ENCODE measurements at places on chromosomes 3 and 15.

DNA sequence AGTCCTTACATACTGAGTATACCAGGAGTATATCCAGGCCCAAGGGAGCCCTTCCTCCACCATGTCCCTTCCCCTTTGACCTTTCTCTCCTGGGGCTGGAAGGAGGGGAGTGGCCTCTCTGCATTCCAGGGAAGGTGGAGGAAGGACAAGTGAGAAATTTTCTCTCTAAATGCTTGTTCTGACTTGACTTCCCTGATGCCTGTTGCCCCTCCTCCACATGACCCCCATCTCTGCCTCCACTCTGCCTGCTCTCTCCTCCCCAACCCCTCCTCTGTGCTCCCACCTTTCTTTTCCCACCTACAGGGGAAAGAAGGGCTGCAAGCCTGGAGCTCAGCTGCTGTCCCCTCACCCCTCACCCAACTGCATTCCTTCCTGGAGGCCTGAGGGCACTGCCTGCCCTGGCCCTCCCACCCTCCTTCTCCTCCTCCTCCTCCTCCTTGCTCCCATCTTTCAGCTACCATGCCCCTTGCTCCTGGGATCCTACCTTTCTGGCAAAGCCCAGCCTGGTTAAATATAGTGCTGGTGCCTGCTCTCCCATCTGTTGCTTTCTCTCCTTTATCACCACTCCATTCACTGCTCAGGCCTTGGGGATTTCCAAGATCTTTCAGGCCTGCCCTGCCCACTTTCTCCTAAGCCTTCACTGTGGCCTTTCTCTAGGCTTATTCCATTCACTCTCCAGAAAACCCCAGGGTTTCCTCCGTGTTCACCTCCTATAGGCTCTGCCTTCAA, 8.5 kb upstream of the DAG1 start:
- DNase-seq = no peak

GRCh38 chr3:106380232-106380631, 511.4 kb upstream of the CBLB start:
- no peak for DNase-seq

DNA sequence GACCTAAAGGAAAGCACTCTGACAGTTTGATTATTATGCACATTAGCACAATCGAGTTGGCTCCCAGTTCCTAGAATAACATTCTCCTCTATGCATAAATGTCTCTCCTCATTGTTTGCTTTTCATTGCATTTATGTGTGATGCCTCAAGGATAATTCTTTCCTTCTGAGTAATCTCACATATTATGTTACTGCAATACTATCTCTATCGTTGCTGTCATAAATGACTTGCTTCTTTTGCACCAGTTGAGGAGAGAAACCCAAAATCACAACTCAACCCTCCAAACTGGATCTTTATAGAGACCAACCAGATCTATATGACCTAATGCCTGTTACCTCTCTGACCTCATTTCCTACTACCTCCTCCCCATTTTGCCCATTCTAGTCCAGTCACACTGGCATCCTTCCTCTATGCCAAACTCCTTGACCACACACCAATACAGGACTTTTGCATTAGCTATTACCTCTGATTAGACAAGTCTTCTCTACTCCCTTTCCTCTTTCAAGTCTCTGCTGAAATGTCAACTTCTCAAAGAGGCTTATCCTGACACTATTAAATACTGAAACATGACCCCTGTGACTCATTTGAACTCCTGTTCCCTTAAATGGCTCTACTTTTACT, 1026.0 kb downstream of the TUSC7 start:
- DNase-seq = no peak

DNA sequence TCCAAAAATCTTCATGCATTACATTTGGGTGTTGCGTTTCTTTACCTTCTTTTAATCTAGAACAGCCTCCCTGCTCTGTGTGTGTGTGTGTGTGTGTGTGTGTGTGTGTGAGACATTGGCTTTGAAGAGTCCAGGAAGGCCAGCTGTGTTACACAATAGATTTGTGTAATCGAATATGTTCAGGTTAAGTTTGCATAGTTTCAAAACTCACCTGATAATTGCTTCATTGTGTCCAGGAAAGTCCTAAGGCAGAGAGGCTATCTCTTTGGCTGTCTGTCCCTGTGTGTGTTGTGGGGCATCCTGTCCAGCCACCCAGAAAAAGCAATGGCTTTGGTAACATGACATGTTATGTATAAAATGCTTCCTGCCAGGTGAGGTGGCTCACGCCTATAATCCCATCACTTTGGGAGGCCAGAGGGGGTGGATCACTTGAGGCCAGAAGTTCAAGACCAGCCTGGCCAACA, 37.5 kb downstream of the ZNF710 start:
- no peak for DNase-seq

- DNase-seq = no peak
These were observed 8.6 kb downstream of the IRAK2 start for GRCh38 chr3:10173095-10173925.

- no peak for DNase-seq
These were observed 369.4 kb upstream of the SLCO3A1 start for GRCh38 chr15:91484141-91484540.

GRCh38 chr3:172746475-172746874, 4.1 kb upstream of the ECT2 start:
- no peak for DNase-seq

GRCh38 chr3:186452517-186452916, 90.5 kb upstream of the DGKG start:
- DNase-seq = no peak

GRCh38 chr3:55516392-55517030, 29.4 kb upstream of the WNT5A start:
- no peak for DNase-seq

- no peak for DNase-seq
These were observed 35.5 kb upstream of the CGNL1 start for GRCh38 chr15:57340682-57341259.

DNA sequence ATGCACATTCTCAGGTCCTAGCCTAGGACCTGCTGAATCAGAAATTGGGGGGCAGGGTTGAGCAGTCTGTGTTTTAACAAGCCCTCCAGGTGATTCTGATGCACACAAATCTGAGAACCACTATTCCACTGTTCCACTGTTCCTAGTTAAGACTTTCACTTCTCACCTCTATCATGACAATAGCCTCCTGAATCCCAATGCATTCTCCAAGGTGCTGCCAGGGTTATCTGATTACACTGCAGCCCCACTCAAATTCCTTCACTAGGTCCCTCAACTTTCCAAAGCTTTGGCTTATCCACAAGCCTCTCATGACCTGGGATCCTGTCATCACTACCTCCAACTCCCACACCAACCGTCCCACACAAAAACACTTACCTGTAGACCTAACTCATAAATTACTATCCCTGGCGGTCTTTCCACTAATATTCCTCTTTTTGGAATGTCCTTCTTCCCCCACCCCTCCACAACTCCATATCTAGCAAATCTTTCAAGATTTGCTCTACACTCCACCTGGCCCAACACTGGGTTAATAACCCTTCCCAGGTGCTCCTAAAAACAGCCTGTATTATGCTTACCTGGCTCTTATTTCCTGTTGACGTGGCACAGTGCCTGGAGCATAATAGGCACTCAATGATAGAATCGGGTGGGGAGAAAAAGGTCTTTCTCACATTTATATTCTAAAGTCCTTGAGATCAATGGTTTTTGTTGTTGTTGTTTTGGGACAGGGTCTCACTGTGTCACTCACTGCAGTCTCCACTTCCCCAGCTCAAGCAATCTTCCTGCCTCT, 27.2 kb downstream of the TBL1XR1 start:
- no peak for DNase-seq

DNA sequence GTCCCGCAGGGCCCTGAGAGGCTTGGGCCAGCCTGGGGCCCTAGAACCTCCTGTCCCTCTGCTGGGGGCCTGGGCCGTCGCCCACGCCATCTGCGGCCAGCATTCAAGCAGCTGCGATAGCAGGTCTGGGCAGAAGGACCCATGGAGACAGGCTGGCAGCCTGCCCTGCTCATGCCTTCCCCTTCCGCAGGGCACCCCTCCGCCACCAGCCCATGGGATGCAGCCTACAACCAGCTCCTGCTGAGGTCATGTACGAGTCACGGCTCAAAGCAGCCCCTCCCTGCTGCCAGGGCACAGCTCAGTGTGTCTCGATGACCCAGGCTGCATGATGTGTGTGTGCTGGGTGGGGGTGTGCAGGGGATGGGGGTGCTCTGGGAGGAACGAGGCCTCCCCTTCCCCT, 27.8 kb downstream of the DUSP7 start:
- no peak for DNase-seq

GRCh38 chr15:69067296-69067695, 52.8 kb downstream of the NOX5 start:
- no peak for DNase-seq

- DNase-seq = no peak
These were observed 5.3 kb downstream of the ARL6IP5 start for GRCh38 chr3:69090021-69090420.

DNA sequence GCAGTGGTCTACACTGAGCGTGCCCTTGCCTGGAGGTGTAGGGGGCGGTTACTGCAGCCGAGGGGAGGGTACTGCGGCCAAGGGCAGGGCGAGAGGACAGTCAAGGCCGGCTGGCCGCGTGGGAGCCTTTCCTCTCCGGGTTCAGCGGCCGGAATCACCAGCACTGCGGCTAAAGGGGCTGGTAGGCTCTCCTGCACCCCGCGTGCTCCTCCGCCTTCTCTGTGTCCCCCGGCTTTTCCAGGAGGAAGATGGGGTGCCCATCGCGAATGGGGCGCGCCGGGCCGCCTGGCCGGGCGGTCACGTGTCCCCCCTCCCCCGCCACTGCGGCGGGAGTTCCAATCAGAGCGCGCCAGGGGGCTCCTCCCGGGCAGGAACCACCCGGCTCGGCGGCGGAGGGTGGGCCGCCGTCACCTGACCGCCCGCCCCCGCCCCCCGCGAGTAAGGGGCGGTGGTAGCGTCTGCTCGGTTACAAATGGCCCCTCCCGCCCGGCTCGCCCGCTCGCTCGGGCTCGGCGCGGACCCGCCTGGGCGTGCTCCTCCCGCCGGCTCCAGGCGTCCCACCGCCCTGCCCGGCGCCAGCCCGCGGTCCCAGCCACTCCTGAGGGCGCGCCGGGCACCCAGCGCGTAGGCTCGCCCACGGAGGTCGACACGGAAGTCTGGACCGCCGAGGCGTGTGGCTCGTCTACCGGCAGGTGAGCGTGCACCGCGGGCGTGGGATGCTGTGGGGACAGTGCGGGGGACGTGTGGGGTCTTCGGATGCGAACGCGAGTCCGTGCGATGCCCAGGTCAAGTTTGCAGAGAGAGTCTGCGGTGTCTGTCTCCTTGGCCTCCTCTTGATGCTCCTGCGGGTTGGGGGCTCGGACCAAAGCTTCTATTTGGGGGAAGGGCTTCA, 242.6 kb upstream of the TOPAZ1 start:
- no peak for DNase-seq

- DNase-seq = no peak
These were observed 12.4 kb downstream of the SLC2A2 start for GRCh38 chr3:171013822-171014748.

GRCh38 chr3:122996038-122996580, 31.5 kb downstream of the SEMA5B start:
- DNase-seq = no peak

GRCh38 chr3:5444253-5444652, 256.7 kb downstream of the EDEM1 start:
- DNase-seq = no peak

GRCh38 chr3:146067048-146067447, 93.9 kb downstream of the PLOD2 start:
- no peak for DNase-seq

DNA sequence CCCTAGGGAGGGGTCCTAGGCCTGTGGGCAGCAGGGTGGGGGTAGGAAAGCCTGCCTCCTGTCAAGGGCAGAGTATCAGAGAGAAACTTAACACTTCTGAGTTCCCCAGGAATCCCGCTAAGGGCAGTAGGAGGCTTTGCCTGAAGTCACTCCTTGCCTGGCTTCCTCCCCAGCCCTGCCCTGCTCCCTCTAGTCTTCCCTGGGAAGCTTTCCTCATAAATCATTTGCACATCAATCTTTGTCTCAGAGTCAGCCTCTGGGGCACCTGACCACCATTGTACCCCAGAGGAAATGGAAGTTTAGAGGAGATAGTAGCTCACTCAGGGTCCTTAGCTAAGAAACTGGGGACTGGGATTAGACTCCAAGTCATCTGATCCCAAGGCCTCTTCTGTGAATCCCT, 129.4 kb upstream of the TLE3 start:
- no peak for DNase-seq

- no peak for DNase-seq
These were observed 36.4 kb downstream of the EPHB3 start for GRCh38 chr3:184597829-184598573.

GRCh38 chr3:59563072-59563605, 513.3 kb upstream of the CFAP20DC start:
- DNase-seq = no peak

- DNase-seq = no peak
These were observed 621.4 kb upstream of the ALCAM start for GRCh38 chr3:104745313-104745712.

- no peak for DNase-seq
These were observed 318.5 kb upstream of the ADAMTS9 start for GRCh38 chr3:65006300-65006739.

DNA sequence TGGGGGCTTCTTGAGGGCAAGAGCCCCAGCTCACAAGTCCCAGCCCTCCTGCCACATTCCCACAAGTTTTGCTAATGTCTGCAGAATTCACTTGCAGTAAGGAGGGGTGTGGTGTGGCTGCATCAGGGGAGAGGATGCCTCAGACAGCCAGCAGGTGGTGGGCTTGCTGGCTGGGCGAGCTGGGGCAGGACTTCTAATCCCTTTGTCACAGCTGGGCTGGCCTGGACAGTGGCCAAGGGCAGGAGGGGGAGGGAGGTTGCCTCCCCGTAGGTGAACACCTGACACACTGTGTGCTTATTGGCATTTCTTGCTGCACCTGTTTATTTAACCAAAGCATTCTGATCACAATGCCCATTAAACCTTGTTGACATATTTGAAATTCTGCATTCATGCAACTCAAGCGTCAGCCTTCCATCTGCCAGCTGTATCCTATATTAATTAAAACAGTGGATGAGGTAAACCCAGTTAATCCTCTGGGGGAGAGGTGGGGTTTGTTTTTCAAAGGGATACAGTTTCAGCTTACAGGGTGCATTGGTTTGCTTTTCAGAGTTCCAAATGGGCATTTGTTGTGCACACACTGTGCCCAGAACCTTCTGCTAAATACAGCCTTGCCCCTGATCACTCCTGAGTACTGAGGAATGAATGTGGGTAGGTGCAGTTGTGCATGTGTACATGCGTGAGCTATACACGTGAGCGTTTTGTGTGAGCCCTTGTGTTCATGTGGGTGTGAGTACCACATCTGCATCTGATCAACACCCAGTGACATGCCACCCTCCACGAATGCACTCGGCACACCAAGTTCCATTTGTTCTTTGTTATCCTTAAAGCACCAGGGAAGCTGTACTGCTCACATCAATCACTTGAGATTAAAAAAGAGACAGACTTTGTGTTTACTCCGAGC, 268.7 kb downstream of the XXYLT1 start:
- DNase-seq = peak; percentile 95

DNA sequence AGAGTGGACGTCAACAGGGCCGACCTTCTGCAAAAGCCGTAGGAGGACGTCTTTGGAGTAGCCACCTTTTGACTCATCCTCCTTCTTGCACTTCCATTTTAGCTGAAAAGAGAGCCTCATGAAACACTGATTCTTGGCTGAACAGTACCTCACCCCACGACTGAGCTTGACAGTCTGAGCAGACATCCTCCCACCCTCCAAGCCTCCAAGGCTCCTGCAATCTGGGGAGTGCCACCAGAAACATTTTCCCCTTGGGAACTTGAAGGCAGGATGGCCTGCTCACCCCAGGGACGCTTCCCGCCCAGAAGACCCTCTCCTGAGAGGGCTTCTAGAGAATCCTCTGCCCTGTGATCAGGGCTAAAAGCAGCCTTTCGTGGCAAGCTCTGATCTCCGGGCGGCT, 5.2 kb downstream of the C15orf62 start:
- no peak for DNase-seq

GRCh38 chr3:123633530-123633929, 48.7 kb upstream of the HACD2 start:
- no peak for DNase-seq
